ENCODE measurements at places on chromosomes 6 and 20.

DNA sequence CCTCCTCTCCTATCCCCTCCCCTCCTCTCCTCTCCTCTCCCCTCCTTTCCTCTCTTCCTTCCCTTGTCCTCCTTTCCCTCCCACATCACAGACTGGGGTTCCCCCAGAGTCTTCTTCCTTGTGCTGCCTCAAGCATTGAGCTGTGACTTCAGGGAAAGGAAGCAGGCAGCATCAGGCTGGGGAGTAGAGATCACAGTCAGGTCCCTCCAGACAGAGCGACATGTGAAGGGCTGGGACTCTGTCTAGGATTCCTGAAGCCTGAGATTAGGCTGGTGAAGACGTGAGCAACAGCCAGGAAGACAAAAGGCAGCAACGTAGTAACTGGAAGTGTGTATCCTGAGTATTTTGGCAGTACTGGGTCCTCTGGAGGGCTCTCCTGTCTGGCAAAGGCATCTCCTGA is 265.4 kb upstream of the SUPT3H start:
- no peaks in the 10 kb centered on the region for H3K27me3 ChIP-seq
- no peak for DNase-seq
- H3K4me3 ChIP-seq: no peak overlapping the region
- no peaks in the 10 kb centered on the region for H3K36me3 ChIP-seq

GRCh38 chr6:167078745-167079144 is 44.2 kb upstream of the CCR6 start:
- no peak overlapping the region for H3K4me3 ChIP-seq
- no peak overlapping the region for H3K27ac ChIP-seq
- H3K36me3 ChIP-seq: no peaks in the 10 kb centered on the region
- no peaks in the 10 kb centered on the region for H3K27me3 ChIP-seq
- no peak for DNase-seq

- H3K4me1 ChIP-seq: no peaks in the 10 kb centered on the region
- H3K27me3 ChIP-seq: no peaks in the 10 kb centered on the region
- no peak overlapping the region for H3K27ac ChIP-seq
- DNase-seq: no peak
Measured at GRCh38 chr6:13600036-13600435, 15.1 kb upstream of the NOL7 start.

- H3K4me1 ChIP-seq: no peaks in the 10 kb centered on the region
- DNase-seq: no peak
- H3K4me3 ChIP-seq: no peak overlapping the region
- H3K36me3 ChIP-seq: no peaks in the 10 kb centered on the region
- H3K27ac ChIP-seq: no peak overlapping the region
- no peaks in the 10 kb centered on the region for H3K27me3 ChIP-seq
Measured at GRCh38 chr6:103280417-103280816, 1579.3 kb downstream of the HACE1 start.

DNA sequence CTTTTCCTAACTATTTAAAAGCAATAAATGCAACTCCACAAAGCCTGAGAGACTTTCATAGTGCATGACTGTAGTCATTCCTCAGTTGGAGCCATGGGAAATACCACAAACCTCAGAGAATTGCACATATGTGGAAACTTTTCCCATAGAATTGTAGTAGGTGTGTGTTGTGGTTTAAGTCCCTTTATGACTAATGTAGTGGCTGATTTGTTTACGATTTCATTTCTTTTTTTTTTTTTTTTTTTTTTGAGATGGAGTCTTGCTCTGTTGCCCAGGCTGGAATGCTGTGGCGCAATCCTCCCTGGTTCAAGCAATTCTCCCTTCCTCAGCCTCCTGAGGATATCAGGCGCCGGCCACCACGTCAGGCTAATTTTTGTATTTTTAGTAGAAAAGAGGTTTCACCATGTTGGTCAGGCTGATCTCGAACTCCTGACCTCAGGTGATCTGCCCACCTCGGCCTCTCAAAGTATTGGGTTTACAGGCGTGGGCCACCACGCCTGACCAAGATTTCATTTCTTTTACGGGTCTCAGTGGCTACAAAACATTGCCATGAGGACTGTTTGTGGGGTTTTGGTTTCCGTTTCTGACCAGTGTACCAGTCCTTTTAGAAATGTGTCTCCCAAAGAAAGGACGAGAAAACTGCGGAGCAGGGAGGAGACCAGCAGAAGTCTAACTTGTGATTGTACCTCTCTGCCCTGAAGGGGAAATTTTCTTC is 212.1 kb upstream of the MARCKS start:
- DNase-seq: no peak
- H3K27ac ChIP-seq: no peak overlapping the region
- H3K27me3 ChIP-seq: no peaks in the 10 kb centered on the region
- H3K36me3 ChIP-seq: no peaks in the 10 kb centered on the region
- no peak overlapping the region for H3K4me3 ChIP-seq

- H3K27ac ChIP-seq: no peak overlapping the region
- H3K36me3 ChIP-seq: peaks cover 79% of the 10 kb centered on the region
- no peaks in the 10 kb centered on the region for H3K4me1 ChIP-seq
- H3K27me3 ChIP-seq: no peaks in the 10 kb centered on the region
Measured at GRCh38 chr20:57378107-57378506, 13.1 kb upstream of the RBM38 start.

DNA sequence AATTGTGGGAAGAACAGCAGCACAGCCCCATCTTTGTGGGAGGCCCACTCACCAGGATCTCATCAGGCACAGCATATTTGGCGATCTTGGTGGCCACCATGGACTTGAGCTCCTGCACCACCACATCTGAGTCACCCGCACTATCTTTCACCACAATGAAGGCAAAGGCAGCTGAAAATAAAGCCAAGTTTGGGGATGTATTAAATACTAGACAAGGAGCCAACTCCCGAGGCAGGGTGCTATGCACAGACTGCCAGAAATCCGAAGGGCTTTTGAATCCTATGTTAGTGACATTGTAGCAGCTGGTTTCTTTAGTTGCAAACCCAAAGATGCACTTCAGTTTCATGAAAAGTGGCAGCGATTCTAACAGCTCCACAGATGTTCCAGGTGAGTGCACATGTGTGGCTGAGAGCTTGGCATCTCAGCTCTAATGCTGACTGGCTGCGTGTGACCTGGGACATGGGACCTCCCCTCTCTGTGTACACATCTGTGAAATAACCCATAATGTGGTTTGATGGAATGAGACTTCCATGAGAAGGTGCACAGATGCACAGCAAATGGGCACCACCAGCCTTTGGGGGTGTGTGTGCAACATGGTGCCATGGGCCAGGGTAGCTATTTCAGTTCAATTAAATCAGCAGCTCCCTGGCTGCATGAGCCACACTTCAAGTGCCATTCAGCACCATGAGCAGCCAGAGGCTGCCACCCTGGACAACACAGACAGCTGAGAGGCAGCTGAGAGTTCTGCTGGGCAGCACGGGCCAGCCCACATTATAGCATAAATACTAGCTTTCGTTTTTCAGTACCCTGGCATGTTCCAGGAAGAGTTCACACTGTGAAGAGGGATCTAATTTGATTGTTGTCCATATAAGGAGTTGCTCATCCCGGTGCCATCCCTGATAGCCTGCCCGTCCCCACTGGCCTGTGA is 16.9 kb upstream of the APMAP start:
- H3K27ac ChIP-seq: no peak overlapping the region
- no peak overlapping the region for H3K4me3 ChIP-seq

DNA sequence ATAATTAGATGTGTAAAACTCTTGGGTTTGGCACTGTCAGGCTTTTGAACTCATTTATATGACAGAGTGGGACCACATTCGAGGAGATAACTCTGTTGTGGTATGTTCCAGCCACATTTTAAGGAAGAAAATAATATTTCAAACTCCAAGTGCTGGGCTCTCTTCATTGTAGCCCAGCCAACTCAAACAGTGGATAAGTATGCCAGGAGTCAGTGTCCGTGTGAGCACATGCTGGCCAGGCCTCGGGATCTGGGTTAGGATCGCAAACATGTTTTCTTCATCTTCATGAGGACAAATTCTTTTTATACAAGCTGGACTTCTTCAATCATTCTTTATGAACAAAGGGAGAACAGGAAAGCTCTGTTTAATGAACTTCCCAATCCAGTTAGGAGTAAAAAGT is 497.5 kb downstream of the MAFB start:
- no peaks in the 10 kb centered on the region for H3K4me1 ChIP-seq
- no peak overlapping the region for H3K4me3 ChIP-seq
- H3K27ac ChIP-seq: no peak overlapping the region
- no peak for DNase-seq
- no peaks in the 10 kb centered on the region for H3K36me3 ChIP-seq

- H3K4me1 ChIP-seq: no peaks in the 10 kb centered on the region
Measured at GRCh38 chr20:7856756-7857155, 83.5 kb downstream of the HAO1 start.

DNA sequence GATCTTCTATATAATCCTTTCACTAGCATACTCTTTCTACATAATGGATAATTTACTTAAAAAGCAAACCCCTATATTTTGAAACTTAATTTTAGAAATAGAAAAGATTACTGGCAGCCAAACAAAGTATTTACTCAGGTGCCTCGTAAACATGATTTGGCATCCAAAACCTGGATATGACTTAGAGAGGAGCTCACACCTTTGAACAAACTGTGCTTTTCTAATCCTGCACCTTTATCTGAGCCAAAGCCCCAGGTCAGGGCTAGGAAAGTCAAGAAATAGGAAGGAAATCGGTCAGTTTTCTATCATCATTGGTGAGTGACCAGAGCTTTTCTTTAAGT is 170.9 kb downstream of the PHF3 start:
- DNase-seq: no peak
- H3K4me3 ChIP-seq: no peak overlapping the region
- no peak overlapping the region for H3K27ac ChIP-seq
- H3K4me1 ChIP-seq: no peaks in the 10 kb centered on the region

DNA sequence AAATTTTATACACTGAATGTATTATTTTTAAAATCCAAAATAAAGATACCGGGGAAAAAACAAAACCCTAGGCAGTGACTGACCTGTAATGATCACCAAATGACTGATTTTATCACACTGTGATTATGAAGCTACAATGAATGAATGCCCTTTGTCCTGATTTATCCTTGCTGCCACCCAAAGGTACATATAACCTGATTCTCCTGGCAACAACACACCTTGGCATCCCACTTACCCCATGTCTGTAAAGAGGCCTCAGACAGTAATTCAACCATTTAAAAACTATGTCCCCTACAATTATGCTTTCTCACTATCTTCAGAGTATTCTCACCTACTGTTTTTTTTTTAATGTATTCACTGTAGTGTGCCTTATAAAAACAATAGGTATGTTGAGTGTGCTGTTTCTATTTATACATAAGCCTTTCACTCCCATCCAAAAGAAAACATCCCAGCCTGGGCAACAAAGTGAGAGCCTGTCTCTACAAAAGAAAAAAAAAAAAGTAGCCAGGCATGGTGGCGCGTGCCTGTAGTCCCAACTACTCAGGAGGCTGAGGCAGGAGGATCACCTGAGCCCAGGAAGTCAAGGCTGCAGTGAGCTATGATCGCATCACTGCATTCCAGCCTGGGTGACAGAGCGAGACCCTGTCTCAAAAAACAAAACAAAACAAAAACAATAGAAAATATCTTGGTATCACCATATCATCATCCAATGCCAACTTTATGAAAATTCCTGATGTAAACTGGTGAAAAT is 21.7 kb downstream of the B4GALT5 start:
- no peak overlapping the region for H3K4me3 ChIP-seq
- no peak for DNase-seq
- H3K27ac ChIP-seq: no peak overlapping the region
- H3K36me3 ChIP-seq: no peaks in the 10 kb centered on the region

DNA sequence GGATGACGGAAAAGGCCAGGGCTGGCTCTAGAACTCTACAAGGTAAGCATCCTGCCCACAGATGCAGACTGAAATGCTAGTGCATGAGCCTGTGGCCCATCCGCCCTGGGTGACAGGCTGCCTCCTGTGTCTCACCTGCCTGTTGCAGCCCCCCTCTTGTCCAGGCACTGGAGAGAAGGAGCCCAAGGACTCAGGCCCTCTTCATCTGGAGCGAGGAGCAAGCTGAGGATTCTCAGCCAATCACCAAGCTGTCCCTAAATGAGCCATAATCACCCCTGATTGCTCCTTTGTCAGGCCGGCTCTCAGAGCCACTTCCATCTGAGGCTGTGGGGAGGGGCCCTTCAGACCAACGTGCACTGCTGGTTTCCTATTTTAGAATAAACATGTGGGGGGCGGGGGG is 10.0 kb upstream of the SLC32A1 start:
- no peak overlapping the region for H3K4me3 ChIP-seq
- DNase-seq: no peak
- H3K27ac ChIP-seq: no peak overlapping the region
- H3K4me1 ChIP-seq: no peaks in the 10 kb centered on the region
- H3K27me3 ChIP-seq: peaks cover 20% of the 10 kb centered on the region

DNA sequence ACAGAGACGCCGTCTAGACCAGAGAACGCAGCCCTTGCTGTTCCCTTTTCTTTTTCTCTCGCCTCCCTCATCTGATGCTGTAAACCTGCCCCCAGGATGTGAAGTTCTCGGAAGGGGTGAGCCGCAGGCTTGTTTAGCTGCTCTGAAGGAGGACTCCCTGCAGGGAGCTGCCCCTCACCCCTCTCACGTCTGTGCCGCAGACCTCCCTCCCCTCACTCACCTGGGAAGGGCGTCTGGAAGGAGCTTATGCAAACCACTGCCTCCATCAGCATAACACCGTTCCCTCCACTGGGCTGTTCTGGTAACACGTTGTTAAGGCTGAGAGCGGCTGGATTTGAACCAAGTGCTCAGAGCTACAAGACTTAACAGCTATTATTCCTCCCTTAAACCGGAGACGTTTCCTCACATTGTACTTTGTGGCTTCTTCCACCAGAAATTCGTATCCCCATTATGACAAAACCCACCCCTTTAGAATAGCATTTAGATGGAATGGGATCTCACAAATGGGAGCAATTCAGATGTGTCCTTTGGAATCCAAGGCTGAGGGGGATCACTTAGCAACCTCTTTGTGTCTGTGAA is 99.8 kb downstream of the SMOC2 start:
- DNase-seq: no peak
- H3K27me3 ChIP-seq: no peaks in the 10 kb centered on the region
- no peak overlapping the region for H3K27ac ChIP-seq
- no peaks in the 10 kb centered on the region for H3K4me1 ChIP-seq
- no peaks in the 10 kb centered on the region for H3K36me3 ChIP-seq

DNA sequence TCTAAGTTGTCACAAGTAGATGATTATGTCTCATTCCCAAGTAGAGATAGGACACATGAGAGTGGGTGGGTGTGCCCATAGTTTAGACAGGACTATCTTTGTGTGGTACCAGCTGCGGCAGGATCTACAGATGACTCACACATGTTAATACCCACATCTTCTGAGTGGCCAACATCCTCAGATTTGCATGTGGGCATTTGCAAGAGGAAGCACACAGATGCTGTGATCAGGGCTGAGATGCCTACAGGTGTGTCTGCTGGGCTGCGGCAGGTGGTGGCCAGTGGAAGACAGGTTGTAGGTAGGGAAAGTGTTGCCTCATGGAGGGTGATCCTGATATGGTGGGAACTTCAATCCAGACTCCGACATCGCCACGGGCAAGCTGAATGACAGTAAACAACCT is 50.8 kb downstream of the UTRN start:
- no peaks in the 10 kb centered on the region for H3K27me3 ChIP-seq
- no peak for DNase-seq
- peak overlapping the region; percentile 38 for H3K27ac ChIP-seq
- no peak overlapping the region for H3K4me3 ChIP-seq

Data from DND-41 (cell line).